ENCODE measurements at places on chromosomes 7 and 10.

DNA sequence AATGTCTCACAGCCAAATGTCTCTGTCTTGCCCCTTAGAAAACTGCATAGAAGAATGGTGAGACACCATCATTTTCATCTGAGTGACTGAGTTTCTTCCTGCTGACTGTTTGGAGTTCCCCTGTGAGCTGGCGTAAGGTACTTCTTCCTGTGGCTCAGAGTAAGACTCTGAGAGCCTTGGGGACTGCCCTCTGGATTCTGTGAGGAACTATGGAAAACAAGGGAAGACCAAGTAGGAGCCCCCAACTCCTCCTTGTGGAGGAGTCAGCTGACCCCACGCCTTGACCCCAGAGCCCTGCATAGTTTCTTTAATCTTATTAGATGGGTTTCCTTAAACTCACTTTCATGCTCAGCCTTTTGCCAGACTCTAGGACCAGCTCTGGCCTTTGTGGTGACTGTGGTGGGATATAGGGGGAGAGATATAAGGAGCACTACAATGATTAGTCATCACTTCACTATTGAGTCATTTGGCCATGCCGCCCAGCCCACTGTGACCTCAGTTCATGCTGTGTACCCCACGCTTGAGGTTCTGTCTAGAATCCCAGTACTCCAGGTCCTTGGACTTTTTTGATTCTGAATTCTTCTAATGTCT lies 51.8 kb upstream of the FAM133B start:
- DNase-seq: peak; percentile 23

- no peak for DNase-seq
These were observed 370.2 kb downstream of the ARL4A start for GRCh38 chr7:13057462-13058200.

GRCh38 chr7:77796960-77797359 lies 1.3 kb downstream of the TMEM60 start:
- DNase-seq: no peak

- DNase-seq: no peak
These were observed 8.6 kb upstream of the LRRN3 start for GRCh38 chr7:111082351-111082750.

GRCh38 chr10:124699471-124700292 lies 44.5 kb downstream of the FAM53B start:
- DNase-seq: no peak

GRCh38 chr7:99422625-99423024 lies 13.9 kb downstream of the BUD31 start:
- DNase-seq: no peak

- DNase-seq: no peak
These were observed 110.4 kb downstream of the SFMBT2 start for GRCh38 chr10:7300384-7300971.

DNA sequence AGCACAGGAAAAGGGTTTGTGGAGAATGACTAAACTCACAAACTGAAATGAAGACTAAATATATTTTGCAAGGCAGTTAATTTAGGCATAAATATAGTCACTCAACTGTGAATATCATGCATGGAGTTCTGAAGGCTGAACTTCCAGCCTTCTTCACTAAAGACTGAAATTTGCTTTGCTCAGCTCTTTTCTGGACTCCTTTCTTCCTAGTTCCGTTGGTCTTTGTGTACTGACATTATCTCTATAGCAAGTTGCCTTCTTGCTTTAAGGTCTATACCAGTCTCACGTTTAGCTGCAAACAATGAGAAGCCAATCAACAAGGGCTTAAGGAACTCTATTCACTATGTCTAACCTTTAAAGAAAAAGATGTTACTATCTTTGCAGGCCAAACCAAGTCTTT lies 22.6 kb downstream of the GARIN1A start:
- DNase-seq: no peak

GRCh38 chr10:117441812-117442443 lies 66.7 kb upstream of the PDZD8 start:
- no peak for DNase-seq

- no peak for DNase-seq
These were observed 551.0 kb upstream of the ZWINT start for GRCh38 chr10:56912043-56912442.

GRCh38 chr10:32982911-32983909 lies 25.2 kb upstream of the ITGB1 start:
- no peak for DNase-seq

DNA sequence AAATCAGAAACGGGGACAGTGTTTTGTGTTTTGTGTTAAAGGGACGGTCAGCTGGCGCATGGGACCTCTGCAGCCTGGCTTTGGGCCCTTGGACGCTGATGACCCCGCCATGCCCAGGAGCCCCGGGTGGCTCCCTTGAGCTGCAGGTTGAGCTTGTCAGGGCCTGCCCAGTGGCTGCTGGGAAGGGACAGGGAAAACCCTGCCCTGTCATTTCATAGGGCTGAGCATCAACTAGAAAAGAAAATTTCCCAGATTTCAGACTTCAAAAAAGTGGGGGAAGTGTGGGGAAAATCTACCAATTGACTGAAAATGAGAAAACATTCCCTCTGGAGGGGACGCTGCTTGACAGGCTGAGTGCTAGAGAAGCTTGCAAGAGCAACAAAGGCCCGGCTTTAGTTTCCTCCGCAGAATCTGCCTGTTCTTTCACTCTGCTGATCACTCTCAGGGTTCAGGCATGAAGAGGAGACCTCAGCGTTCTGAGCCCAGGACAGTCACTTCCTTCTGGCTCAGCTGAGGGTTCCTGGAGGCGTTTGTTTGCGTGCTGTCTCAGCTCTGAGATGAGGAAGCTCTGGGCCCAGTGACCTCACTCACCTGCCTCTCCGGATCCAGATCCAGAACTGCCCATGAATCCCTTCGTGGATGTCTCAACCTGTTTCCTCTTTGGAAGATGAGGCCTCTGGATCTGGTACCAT lies 18.6 kb upstream of the DNAJB6 start:
- DNase-seq: no peak

DNA sequence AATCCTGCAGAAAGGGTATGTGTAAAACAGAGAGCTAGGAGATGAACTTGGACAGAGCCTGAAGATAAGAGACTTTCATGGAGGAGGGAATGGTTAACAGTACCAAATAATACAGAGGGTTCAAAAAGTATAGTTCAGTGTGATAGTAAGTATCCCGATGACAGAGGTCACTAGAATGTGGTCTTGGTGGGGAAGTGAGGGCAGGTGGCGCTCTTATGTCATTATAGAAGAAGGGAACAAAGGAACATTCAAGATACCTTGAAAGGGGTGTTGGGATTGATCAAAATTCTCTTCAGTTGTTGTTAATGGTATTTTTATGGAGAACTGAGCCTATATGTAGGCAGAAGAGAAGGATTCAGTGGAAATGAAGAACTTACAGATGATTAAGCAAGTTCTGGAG lies 312.5 kb downstream of the SUGCT start:
- no peak for DNase-seq

- DNase-seq: no peak
These were observed 51.6 kb downstream of the RNLS start for GRCh38 chr10:88531392-88532052.

Data from T-helper 22 cell (primary cell).